Activated naive CD4-positive, alpha-beta T cell (primary cell): ENCODE measurements at places on chromosomes 16 and 17.

- no peak for DNase-seq
Observed at GRCh38 chr16:86050591-86051367, 151.8 kb downstream of the IRF8 start.

DNA sequence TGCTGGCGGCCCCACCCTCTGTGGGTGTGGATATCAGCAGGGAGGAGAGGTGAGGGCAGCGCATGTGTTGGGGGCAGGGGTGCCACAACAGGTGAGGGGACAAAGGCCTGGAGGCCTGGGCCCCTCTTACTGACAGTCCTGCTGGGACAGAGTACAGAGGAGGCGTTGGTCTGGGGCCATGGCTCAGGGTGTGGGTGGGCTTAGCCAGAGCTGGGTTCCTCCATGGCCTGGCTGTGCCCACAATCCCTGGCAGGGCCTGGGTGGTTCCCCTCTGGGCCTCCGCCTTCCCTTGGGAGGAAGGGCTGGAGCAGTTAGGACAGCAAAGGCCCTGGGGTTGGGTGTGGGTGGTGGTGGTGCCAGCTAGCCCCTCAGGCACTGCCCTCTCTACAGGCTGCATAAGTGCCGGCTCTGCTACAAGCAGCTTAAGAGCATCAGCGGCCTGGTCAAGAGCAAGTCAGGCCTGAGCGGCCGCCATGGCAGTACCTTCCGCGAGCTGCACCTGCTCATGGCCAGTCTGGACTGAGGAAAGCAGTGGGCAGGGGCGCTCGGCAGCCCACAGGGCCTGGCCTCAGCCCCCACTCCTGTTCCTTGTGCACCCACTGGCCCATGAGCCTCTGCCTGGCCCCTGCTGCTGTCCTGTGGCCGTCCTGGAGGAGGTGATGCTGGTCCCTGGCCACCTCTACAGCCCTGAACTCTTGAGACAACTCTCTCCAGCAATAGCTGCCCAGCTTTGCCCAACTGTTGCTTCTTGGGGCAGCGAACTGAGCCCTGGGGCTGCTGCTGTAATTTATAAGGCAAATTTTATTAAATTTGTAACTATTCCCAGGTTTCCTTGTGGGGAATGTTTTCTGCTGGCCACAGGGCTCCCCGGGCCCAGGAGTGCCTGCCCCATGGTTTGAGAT lies 21.1 kb downstream of the KATNB1 start:
- DNase-seq = no peak

GRCh38 chr17:20996724-20997615 lies 45.8 kb downstream of the USP22 start:
- no peak for DNase-seq

DNA sequence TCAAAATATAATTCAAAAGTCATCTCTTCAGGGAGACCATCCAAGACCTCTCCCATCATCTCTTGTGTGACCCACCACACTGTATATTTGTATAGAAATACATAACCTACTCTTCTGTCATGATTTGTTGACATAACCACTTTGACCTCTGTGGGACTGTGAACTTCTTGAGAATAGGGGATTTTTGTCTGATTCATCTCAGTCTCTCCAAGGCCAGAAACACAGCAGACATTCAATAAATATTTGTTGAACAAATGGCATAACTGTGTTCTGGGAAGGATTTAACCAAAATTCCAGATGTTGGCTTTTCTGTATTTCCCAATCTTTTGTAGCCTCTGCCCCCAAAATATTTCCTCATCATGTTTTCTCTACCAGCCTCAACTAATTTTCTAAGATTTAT lies 169.7 kb downstream of the CDH11 start:
- DNase-seq = no peak

DNA sequence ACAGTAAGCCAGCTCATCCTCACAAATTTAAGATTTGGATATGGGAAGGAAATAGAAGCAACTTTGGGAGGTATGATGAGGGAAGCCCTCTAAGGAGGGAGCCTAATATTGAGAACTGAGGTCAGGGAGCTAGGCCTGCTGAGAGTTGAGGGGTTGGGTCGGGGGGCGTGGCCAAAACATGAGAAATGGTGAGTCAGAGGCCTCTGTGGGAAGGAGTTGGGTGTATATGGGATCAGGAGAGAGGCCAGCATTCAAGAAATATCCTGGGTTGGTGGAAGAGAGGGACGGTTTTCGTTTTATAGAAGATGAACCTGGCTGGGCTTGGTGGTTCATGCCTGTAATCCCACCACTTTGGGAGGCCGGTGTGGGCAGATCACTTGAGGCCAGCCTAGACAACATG lies 48.4 kb downstream of the CLEC16A start:
- DNase-seq = no peak

- no peak for DNase-seq
Observed at GRCh38 chr16:10679921-10680320, 14.8 kb downstream of the TEKT5 start.

DNA sequence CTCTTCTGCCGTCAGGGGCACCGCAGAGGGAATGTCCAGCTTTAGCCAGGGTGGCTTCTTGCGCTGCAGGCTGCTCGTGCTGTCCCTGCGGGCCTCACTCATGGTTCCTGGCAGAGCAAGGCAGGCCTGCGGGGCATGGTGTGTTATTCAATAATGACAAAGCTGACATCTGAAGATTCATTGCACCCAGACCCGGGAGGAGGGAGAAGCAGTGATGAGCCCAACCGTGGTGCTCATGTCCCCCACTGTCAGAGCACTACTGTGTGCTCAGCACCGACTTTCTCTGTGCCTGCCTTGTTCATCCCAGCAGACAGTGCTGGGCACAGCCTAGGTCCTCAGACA lies 7.5 kb downstream of the RHBDF1 start:
- DNase-seq = no peak

DNA sequence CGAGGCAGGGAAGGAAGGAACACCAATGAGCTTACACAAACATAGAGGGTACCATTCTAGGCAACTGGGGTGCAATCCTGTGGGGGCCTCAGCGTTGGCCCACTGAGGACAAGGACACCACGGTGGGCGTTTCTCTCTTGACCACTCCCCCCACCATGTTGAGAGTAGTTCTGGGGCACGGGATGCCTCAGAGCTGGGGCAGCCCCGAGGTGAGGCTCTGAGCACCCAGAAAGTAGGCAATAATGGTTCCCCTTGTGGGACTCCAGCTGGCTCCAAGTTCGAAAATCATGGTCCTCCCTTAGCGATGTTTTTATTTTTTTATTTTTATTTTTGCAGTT lies 5.1 kb downstream of the PRSS21 start:
- no peak for DNase-seq

GRCh38 chr17:78426293-78426879 lies 47.9 kb downstream of the PGS1 start:
- no peak for DNase-seq

GRCh38 chr17:58367461-58367860 lies 15.5 kb upstream of the SUPT4H1 start:
- no peak for DNase-seq

DNA sequence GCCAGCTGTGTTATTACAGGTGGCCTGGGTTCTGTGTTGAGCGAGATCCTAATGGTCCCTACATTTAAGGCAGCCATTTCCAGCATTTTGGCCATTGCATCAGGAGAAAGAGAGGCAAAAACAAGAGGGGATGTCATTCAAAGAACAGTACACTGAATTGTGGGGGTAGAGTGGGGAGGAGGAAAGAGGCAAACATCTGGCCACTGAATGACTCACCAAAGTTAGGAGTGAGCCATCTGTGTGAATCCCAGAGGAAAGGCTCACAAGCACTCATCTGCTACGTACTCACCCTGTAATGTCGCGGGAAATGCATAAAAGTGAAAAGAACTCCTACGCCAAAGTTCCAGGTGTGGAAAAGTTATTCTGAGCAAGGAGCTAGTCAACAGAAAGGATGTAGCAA lies 16.7 kb downstream of the KRABD2 start:
- DNase-seq = no peak

- no peak for DNase-seq
Observed at GRCh38 chr16:7436306-7436705, 103.7 kb downstream of the RBFOX1 start.

DNA sequence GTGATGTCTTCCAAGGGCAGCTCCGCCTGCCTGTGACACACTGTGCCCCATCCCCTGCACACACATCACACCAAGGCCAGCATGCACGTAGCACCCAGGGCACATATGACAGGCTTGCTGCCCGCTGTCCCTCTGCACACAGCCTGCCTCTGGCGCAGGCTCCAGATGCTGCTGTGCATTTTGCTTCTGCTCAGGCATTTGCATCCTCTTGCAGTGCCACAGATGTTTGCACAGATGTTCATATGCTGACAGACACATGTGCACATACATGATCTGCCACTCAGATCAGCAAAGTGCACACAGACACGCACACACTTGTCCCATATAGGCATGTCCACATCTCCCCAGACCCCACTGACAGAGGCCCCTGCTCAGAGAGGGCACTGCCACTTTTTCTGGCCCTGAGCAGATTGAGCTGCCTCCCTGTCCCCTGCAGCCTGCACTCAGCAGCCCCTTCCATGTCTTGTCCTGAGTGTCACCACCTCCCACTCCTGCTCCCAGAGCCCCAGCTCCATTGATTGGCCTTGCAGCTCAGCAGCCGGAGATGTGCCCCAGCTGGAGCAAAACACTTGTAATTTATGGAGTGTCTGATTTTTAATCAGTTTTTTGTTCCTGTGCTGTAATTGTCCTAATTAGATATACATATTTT lies 115.1 kb upstream of the RPL38 start:
- no peak for DNase-seq

GRCh38 chr16:65845466-65846209 lies 520.9 kb upstream of the CDH5 start:
- DNase-seq = no peak

GRCh38 chr16:54632322-54633220 lies 298.1 kb upstream of the IRX5 start:
- DNase-seq = no peak

DNA sequence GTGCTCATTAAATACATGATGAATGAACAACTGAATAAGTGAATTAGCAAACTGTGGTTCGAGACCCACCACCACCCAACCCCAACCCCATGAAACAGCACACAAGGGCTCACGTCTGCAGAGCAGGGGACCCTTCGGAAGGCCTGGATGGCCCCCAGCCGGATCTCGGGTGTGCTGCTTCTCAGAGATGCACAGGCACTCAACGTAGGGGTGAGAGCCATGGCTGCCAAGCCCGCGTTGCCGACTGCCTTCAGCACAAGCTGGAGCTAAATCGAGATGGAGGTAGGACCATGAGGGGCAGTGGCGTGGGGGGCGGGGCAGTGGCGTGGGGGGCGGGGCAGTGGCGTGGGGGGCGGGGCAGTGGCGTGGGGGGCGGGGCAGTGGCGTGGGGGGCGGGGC lies 93.2 kb downstream of the LITAF start:
- no peak for DNase-seq

DNA sequence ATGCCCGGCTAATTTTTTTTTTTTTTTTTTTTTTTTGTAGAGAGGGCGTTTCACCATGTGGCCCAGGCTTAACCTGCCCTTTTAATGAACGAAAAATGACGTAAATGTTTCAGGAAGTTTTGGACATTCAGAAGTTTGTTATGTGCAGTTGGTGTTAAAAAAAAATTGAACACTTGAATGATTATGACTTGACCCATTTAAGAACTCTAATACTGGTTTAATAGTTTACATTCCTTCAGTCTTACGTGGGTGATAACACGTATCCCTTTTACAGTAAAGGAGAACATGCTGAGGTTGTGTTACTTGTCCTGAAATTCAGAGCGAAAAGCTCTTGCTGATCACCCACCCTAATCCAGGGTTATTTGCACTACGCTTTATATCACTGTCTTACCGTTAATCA lies 1.7 kb downstream of the MLYCD start:
- DNase-seq = no peak

DNA sequence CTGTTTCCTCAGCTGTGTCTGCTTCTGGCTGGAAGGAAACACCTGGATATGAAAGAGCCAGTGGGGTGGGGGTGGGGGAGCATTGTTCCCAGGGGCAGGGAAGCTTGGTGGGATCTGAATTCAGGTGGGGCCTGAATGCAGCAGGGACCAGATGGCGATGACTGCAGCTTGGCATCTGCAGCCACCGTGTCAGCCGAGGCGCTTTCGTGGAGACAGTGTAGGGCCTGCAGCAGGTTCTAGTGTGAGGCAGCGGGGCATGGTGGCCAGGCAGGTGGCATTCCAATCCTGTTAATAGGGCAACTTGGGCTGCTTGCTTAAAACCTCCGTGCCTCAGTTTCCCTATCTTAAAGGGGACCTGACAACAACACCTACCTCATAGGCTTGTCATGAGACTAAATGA lies 1.7 kb downstream of the PIK3R6 start:
- DNase-seq = no peak

GRCh38 chr17:2571523-2572303 lies 21.7 kb upstream of the PAFAH1B1 start:
- DNase-seq = no peak

DNA sequence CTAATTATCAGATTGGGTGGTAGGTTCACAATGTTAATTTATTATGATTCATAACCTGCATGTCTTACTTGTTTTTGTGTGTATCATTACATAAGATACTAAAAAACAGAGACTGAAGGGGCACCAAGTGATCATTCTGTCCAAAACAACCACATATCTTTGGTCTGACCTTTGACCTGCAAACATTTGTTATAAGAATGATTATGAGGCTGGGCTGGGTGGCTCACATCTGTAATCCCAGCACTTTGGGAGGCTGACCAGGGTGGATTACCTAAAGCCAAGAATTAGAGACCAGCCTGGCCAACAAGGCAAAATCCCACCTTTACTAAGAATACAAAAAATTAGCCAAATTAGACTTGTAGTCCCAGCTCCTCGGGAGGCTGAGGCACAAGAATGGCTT lies 116.4 kb downstream of the SPAG9 start:
- no peak for DNase-seq

- DNase-seq = no peak
Observed at GRCh38 chr17:83081684-83082201, 2.3 kb downstream of the METRNL start.

GRCh38 chr16:87468550-87468949 lies 24.3 kb downstream of the ZCCHC14 start:
- DNase-seq = no peak
